GM23248 (cell line): ENCODE measurements at places on chromosomes 16 and 17. TPM values are rescaled to one million over a fixed set of nuclear protein-coding genes. Genes with fewer than 3 reads are reported as not detected.

DNA sequence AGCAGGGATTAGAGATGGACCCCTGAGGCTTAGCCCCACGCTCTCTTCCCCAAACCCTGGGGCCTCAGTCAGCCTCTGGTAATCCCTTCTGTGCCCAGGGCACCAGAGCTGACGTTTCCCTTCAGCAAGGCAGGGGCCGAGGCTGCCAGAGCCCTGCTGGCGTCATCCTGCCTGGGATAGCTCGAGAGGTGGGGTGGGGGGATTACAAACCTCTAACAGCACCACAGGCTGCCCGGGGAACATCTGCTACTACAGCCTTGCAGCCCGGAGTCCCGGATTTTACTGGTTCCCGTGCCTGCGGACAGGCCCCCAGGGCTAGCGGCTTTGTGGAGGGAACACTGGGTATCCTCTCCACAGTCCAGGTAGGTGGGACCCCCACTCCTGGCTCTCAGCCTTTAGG, at the start of gene AANAT:
TSS of gene AANAT (plus strand) at position 238 of the 400 bp plus-strand sequence. CDS start 1,144 bp downstream, outside the sequence.
- DNase-seq = no peak

- no peak for DNase-seq
Measured at GRCh38 chr17:1683459-1683858, 1.2 kb downstream of the PRPF8 start.

DNA sequence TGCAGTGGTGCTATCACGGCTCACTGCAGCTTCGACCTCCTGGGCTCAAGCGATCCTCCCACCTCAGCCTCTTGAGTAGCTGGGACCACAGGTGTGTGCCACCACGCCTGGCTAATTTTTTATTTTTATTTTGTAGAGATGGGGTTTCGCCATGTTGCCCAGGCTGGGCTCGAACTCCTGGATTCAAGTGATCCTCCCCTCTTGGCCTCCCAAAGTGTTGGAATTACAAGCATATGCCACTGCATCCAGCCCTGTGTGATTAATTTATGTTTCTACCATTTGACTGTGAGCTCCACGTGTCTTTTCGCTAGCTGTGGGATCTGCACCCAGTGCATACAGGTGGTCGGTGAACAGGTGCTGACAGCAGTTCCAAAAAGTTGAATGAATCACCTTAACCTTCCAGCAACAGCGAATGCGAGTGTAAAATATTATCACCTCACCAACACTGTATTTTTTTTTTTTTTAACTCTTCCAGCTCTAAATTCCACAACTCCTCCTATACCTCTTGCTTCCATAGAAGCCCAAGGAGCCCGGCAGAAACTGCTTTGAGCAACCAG, 484 bp upstream of the NUDT7 start:
- no peak for DNase-seq

DNA sequence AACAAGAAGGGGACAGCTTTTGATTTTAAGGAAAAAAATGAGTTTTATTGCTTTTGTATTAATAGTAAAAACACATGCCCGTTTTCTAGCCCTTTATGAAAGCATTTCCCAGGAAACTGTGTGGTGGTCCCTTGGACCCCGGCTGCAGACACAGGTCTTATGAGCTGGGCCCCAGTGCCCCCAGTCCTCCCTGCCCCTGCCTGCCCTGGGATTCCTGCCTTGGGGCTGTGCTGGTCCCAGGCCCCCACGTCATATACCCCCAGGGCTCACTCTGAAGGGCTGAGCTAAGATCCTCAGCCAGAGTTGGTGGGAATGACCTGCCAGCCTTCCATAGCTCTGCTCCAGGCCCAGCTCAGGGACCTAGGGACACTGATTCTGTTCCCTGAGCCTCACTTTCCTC, 30.8 kb downstream of the GINS2 start:
- no peak for DNase-seq

GRCh38 chr17:34895383-34895782, 65.9 kb downstream of the CCT6B start:
- DNase-seq = no peak

DNA sequence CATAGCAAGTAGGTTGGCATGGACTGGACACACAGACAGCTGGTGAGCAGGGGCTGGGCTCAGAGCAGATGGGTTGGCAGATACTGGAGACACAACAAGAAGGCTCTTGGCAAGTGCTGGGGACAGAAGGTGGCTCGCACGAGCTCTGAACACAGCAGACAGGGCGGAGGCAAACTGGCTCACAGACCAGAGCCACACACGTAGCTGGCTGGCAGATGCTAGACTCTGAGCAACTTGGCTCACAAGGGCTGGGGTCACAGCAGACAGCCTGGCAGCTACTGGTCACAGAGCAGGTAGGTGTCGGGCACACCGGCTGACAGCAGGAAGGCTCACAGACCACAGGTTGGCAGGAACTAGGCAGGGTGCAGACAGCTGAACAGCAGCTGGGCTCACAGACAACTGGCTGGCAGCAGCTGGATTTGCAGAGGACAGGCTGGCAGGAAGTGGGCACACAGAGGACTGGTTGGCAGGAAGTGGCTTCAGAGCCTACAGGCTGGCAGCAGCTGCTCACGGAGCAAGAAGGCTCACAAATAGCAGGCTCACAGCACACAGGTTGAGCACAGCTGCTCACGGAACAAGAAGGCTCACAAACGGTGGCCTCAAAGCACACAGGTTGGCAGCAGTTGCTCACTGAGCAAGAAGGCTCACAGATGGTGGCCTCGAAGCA, 725 bp downstream of the KRTAP16-1 start:
- DNase-seq = peak; percentile 27

DNA sequence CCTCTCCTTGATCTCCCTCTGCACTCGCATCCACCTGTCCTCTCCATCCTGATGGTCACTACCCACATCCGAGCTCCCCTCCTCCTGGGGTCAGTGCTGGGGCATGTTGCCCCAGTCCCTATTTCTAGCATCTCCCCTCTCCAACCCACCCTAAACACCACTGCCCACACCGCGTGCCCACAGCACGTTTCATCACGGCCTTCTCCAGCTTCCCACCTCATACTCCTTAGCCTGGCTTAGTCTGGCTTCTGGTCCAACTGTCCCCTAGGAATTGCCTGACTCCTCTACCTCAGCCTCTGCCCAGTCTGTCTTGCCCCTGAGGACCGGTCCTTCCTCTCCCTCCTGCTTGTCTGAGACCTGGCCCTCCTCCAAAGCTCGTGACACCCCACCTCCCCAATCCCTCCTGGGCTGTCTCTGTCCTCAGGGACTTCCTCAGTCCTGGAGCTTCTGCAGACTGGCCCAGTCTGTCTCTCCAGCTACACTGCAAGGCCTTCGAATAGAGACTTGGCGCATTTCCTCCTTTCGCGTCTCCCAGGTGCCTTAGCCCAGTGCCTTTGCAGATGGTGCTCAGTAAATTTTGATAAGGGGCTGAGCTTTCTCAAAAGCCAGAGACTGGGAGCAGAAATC, 4.9 kb downstream of the ALOX15 start:
- DNase-seq = no peak

DNA sequence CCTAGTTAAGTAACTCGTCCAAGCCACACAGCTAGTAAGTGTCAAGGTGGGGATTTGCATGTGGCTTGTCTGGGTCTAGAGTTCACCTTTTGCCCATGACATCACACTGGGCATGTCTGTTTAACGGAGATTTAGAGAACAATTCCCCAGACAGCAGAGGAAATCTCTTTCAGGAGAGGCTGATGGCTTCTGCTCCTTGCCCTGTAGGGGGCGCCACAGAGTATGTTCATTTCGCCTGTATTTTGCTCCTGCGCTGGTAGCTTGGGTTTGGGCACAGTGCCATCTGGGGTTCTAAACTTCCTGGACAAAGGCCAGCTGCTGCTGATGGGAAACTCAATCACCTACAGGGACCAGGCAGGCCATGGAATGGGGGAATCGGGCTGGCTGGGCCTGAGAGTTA, 20.4 kb downstream of the OTOA start:
- DNase-seq = peak; percentile 17

- no peak for DNase-seq
Measured at GRCh38 chr16:86195863-86196630, 297.1 kb downstream of the IRF8 start.

DNA sequence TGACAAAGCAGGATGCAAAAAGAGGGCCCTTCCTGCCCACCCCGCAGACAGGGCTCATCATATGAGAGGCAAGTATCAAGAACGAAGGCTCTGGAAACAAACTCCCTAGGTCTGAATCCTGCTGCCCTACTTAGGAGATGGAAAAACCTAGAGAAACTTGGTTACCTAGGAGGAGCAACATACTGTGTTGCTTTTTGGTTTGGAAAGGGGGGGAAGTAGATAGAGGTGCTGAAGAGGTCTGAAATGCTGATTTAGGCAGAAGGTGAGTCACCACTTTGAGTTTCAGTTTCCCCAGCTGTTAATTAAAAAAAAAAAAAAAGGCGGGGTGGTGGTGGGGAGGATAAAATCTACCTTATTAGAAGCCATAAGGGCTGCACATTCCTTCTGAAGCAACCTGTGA, 1.5 kb downstream of the N4BP1 start:
- peak; percentile 51 for DNase-seq

GRCh38 chr17:50686494-50687199, 21.1 kb downstream of the ANKRD40 start:
- DNase-seq = peak; percentile 90

GRCh38 chr17:27366437-27366836, 72.5 kb downstream of the WSB1 start:
- peak; percentile 12 for DNase-seq

DNA sequence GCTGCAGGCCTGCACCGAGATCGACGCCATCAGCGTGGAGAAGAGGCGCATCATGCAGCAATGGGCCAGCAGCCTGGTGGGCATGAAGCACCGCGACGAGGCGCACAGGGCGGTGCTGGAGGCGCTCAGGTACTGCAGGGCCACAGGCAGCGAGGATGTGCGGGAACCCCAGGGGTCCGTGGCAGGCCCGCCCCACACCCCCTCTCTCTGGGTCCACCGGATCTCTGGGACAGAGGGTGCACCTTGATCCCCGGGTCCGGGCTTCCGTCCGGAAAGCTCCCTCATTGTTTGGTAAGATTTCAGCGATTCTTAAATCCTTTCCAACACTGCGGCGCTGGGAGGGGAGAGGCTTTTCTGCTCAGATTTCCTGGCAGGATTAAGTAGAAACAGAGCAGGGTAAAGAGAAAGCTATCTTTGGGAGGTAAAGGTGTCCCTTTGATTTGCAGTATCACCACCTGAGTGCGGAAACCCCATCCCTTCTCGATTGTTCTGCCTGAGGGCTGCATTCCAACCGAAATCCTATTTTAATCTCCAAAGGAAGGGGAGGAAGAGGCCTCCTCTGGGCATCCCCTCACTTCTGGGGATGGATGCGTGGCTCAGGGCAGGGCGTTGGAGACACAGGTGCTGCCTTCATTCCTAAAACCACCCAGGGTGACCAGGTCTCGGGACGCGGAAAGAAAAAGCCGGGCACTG, 29.2 kb downstream of the CCDC40 start:
- DNase-seq = no peak

DNA sequence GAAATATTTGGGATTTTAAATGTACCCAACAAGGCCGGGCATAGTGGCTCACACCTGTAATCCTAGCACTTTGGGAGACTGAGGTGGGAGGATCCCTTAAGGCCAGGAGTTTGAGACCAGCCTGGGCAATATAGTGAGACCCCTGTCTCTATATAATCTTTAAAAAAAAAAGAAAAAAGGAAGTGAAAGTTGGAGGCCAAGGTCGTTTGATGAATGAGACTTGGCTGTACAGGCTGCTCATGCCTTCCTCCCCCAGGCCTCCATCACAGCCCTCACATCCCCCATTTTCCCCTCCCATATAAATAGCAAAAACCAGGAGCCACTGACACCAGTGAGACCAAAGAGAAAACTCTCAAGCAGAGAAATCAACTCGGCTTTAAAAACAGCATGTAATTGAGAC, 3.3 kb upstream of the CA7 start:
- no peak for DNase-seq

- no peak for DNase-seq
Measured at GRCh38 chr17:60161598-60162330, 12.0 kb downstream of the CA4 start.

GRCh38 chr17:37478187-37478586, 11.5 kb upstream of the DUSP14 start:
- DNase-seq = peak; percentile 90

DNA sequence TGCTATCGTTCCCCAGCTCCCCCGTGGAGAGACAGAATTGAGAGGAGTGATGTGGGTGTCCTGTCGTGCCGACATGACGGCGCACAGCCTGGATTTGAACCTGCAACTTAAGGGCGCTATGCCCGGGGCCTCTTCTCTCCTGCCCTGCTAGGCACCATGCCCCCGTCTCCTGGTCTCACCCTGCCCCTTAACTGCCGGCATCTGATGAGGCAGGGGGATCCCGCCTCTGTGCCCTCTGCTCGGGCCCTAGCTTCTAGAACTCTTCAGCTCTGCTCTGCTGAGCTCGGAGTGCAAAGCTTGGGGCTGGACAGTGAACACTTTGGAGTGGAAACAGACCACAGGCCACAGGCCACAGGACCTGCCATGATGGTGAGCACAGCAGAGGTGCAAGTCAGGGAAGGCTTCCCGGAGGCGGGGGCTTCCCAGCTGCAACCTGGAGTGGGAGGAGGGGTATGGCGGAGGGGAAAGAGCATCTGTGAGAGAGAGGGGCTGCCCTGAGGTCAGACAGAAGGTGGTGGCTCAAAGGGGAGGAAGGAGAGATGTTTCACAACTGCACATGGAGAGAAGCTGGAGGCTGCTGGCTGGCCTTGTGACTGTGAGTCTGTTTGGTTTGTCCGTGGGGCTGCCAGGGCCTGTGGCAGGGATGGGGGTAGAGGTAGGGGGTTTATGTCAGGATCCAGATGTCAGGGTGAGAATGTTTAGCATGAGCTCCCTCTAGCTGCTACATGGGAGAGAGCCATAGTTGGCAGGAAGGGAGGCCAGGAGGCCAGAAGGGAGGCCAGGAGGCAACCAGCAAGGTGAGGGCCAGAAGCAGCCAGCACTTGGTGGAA, 107.8 kb downstream of the CRLF3 start:
- DNase-seq = peak; percentile 26

DNA sequence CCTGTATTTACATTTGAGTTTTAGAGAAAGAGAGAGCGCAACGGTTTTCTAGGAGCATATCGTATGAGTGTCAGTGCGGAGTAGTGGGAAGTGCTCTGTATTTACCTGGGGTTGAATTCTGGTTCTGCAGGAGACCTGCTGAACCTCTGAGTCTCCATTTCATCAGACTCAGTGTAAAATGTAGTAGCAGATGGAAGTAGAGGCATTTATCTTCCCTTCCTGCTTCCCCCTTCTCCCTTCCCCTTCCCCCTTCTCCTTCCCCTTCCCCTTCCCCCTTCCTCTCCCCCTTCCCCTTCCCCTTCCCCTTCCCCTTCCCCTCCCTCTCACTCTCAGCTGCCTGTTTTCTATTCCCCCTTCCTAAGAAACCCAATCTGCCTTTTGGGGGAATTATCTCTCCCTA, 426.9 kb downstream of the NPIPA7 start:
- DNase-seq = no peak

TERB1 gene
- not detected in 2 replicates for total RNA-seq

HOXB3 gene
- total RNA-seq = 1.9 and 4.8 TPM in 2 replicates

DNAI2 gene
- total RNA-seq = not detected in 2 replicates

CLDN7 gene
- 4.5 and 5.4 TPM in 2 replicates for total RNA-seq

NOG gene
- total RNA-seq = 6.7 TPM in 2 replicates

TBX21 gene
- not detected in 2 replicates for total RNA-seq
